Aorta (tissue), 5 donors: ENCODE measurements at places on chromosomes 5 and 9.

GRCh38 chr5:144691936-144692335 lies 521.3 kb downstream of the KCTD16 start:
- H3K27me3 ChIP-seq: no peaks in the 10 kb centered on the region
- H3K27ac ChIP-seq: no peak overlapping the region
- H3K4me1 ChIP-seq: no peaks in the 10 kb centered on the region
- no peak overlapping the region for H3K4me3 ChIP-seq
- H3K36me3 ChIP-seq: no peaks in the 10 kb centered on the region

- DNase-seq: no peak
- no peaks in the 10 kb centered on the region for H3K36me3 ChIP-seq
- H3K4me3 ChIP-seq: no peak overlapping the region
- no peaks in the 10 kb centered on the region for H3K27me3 ChIP-seq
Observed at GRCh38 chr5:111742177-111742994, 14.6 kb downstream of the NREP start.

DNA sequence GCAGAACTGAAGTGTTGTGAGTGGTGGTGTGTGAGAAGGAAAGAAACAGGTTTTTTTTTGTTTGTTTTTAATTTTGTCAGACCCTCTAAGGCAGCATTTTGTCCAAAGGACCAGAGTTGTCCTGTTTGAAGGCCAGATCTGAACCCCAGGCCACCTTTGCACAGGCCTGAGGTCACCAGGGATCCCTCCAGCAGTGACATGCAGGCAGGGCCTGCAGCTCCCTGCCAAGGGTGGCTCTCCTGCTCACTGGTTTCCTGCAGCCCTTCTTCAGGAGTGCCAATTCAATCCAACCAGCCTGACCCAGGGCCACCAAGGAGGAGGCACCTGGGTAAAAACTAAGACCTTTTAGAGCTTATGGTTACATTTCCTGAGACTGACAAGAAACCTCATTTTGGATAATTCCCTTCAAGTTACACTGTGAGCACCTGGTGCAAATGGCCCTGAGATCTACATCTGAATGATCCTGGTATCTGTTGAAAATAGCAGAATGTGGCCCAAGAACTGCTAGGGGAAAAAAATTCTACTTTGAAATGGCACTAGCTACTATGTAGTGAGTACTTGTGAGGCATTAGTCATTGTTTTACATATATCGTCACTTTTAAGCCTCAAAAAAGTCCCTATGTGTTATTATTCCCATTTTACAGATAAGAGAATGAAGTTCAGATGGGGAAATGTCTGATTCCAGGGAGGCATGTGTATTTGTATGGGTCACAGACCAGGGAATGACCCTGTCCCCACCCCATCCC lies 33.5 kb upstream of the SMU1 start:
- peaks cover 8% of the 10 kb centered on the region for H3K36me3 ChIP-seq
- H3K27ac ChIP-seq: no peak overlapping the region

GRCh38 chr9:110921705-110922104 lies 116.6 kb downstream of the LPAR1 start:
- H3K27me3 ChIP-seq: no peaks in the 10 kb centered on the region
- DNase-seq: no peak
- H3K4me3 ChIP-seq: no peak overlapping the region
- H3K4me1 ChIP-seq: no peaks in the 10 kb centered on the region

DNA sequence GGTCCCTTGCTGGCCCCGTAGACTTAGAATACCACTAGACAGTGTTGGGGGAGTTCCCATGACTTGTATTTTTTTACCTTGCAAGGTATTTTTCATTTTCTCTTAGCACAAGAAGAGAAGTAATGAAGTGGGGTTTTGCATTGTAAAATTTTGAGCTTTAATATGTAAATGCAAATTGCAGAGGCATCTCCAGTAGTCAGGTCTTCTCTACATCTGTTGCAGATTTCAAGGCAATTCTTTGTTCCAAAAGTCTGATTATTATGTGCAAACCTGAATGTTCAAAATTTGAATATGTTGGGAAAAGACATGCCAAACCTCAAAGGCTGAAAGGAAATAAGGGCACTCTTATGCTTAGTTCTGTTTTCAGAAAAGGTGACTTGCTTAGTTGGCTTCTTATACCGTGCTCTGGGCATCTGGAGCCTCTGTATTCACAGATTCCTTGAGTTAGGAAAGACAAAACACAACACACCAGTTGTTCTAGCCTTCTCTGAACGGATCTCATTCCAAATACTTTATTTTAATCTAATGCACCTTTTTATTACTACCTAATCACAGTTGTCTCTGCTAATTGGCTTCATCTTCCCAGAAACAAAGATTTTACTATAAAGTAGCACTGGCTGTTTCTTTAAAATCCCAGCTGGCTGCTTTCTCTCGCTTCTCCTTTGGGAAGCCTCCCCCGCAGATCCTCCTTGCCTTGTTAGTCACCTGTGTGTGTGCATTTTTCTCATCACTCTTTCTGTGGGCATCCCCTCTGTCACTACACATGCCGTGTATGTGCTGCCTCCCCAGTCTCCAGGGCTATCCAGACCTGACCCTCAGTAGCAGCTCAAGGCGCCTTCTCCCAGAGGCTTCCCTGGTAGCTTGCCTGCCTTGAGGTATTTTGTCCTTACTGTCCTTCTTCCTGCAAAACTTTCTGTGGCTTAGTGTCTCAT lies 138.2 kb downstream of the TLE4 start:
- H3K4me1 ChIP-seq: no peaks in the 10 kb centered on the region
- H3K27me3 ChIP-seq: no peaks in the 10 kb centered on the region
- no peaks in the 10 kb centered on the region for H3K36me3 ChIP-seq
- DNase-seq: no peak
- no peak overlapping the region for H3K4me3 ChIP-seq
- no peak overlapping the region for H3K27ac ChIP-seq

GRCh38 chr9:36623280-36623679 lies 50.6 kb downstream of the MELK start:
- H3K4me1 ChIP-seq: no peaks in the 10 kb centered on the region
- no peaks in the 10 kb centered on the region for H3K27me3 ChIP-seq
- H3K27ac ChIP-seq: no peak overlapping the region
- H3K36me3 ChIP-seq: no peaks in the 10 kb centered on the region
- H3K4me3 ChIP-seq: no peak overlapping the region

DNA sequence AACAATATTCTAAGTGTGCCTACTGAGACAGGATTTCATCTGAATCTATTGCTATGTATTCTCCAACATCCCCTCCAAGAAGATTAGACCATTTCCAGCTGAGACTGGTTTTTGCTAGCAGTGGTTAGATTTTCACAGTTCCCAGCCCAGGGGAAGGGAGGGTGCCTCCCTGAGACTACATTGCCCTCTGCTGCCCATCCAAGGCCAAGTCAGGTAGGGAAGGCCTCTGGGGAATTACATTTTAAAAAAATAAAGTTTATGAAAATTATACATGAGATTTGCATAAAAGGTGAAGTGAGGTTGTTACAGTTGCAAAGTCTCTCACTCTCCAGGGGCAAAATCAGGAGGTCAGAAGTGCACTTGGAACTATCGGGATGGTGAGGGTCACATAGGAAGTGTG lies 28.0 kb upstream of the SYK start:
- no peaks in the 10 kb centered on the region for H3K27me3 ChIP-seq
- no peak overlapping the region for H3K4me3 ChIP-seq

- no peaks in the 10 kb centered on the region for H3K27me3 ChIP-seq
- H3K4me3 ChIP-seq: no peak overlapping the region
- no peaks in the 10 kb centered on the region for H3K36me3 ChIP-seq
- H3K4me1 ChIP-seq: no peaks in the 10 kb centered on the region
Observed at GRCh38 chr5:121741156-121741555, 110.5 kb upstream of the FTMT start.

DNA sequence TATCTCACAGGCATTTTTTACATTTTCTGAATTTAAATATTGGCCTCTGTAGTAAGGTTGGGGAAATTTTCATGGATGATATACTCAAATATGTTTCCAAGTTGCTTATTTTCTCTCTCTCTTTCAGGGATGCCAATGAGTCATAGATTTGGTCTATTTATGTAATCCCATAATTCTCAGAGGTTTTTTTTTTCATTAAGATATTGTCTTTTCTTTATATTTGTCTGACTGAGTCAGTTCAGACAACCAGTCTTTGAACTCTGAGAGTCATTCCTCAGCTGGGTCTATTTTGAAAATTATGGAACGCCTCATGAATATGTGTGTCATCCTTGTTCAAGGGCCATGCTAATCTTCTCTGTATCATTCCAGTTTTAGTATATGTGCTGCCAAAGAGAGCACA lies 223.2 kb downstream of the PCSK1 start:
- no peaks in the 10 kb centered on the region for H3K27me3 ChIP-seq
- H3K36me3 ChIP-seq: no peaks in the 10 kb centered on the region
- H3K27ac ChIP-seq: no peak overlapping the region
- no peak overlapping the region for H3K4me3 ChIP-seq
- no peaks in the 10 kb centered on the region for H3K4me1 ChIP-seq

- H3K36me3 ChIP-seq: peaks cover 4% of the 10 kb centered on the region
- H3K27ac ChIP-seq: no peak overlapping the region
- no peak for DNase-seq
- no peaks in the 10 kb centered on the region for H3K27me3 ChIP-seq
Observed at GRCh38 chr9:137740312-137740711, 121.5 kb downstream of the EHMT1 start.

- no peak for DNase-seq
- H3K27ac ChIP-seq: no peak overlapping the region
- H3K27me3 ChIP-seq: no peaks in the 10 kb centered on the region
- H3K36me3 ChIP-seq: no peaks in the 10 kb centered on the region
Observed at GRCh38 chr5:148751025-148751424, 75.4 kb upstream of the ADRB2 start.

- DNase-seq: no peak
- H3K4me1 ChIP-seq: no peaks in the 10 kb centered on the region
- no peaks in the 10 kb centered on the region for H3K27me3 ChIP-seq
- H3K36me3 ChIP-seq: no peaks in the 10 kb centered on the region
Observed at GRCh38 chr5:2143646-2144353, 261.1 kb upstream of the IRX4 start.

DNA sequence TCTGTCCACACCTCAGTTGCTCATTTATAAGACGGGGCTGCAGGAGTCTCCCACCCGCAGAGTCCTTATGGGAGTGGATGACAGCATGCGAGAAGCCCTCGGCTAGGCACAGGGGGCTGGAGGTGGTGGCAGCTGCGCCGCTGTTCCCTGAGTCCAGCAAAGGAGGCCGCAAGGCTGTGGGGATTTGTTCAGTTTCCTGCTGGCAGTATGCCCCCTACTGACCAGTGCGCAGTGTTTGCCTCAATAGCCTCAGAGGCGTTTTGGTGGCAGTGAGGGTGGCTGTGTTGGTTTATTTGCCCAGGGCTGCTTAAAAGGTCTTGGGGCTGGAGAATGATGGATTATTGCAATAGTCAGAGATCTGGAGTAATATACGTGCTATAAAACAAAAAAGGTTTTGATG lies 176.3 kb upstream of the OTULINL start:
- H3K4me1 ChIP-seq: no peaks in the 10 kb centered on the region
- no peak overlapping the region for H3K4me3 ChIP-seq
- no peaks in the 10 kb centered on the region for H3K27me3 ChIP-seq
- peaks cover 3% of the 10 kb centered on the region for H3K36me3 ChIP-seq
- no peak for DNase-seq

GRCh38 chr5:113612060-113612496 lies 98.6 kb downstream of the YTHDC2 start:
- no peak overlapping the region for H3K4me3 ChIP-seq
- H3K36me3 ChIP-seq: no peaks in the 10 kb centered on the region
- H3K4me1 ChIP-seq: no peaks in the 10 kb centered on the region
- H3K27me3 ChIP-seq: no peaks in the 10 kb centered on the region
- DNase-seq: no peak

DNA sequence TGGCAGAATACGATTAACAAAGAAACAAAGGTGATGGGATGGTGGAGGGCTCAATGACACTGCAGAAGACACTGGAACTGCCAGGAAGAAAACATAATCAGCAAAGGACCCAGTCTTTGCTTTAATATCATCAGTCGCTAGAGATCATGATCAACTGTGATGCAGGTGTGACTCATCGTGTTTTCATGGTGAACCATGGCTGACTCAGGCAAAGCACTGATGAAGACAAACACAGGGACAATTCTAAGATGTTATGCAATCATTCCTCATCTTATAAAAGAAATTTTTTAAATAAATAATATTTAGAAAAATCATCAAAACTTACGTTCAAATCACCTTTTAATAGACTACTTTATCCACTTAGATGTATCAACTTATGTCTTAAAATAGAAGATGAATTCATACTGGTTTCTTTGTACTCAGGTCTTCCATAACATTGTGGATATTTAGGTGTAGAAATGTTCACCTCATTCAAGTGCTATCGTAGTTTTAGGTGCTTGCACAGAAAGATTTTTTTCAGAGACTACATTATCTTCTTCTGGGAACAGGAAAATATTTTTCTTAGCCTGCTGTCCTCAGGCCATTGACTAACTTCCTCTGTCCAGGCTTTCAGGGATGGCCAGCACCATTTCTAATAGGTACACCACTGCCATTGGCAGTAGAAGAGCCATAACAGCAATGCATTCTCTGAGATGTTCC lies 673.4 kb upstream of the MEF2C start:
- DNase-seq: no peak
- H3K27ac ChIP-seq: no peak overlapping the region
- no peak overlapping the region for H3K4me3 ChIP-seq
- no peaks in the 10 kb centered on the region for H3K36me3 ChIP-seq
- H3K27me3 ChIP-seq: no peaks in the 10 kb centered on the region

GRCh38 chr5:35374584-35374983 lies 144.3 kb upstream of the PRLR start:
- H3K4me1 ChIP-seq: no peaks in the 10 kb centered on the region
- DNase-seq: no peak
- H3K36me3 ChIP-seq: no peaks in the 10 kb centered on the region
- no peaks in the 10 kb centered on the region for H3K27me3 ChIP-seq
- H3K27ac ChIP-seq: no peak overlapping the region

DNA sequence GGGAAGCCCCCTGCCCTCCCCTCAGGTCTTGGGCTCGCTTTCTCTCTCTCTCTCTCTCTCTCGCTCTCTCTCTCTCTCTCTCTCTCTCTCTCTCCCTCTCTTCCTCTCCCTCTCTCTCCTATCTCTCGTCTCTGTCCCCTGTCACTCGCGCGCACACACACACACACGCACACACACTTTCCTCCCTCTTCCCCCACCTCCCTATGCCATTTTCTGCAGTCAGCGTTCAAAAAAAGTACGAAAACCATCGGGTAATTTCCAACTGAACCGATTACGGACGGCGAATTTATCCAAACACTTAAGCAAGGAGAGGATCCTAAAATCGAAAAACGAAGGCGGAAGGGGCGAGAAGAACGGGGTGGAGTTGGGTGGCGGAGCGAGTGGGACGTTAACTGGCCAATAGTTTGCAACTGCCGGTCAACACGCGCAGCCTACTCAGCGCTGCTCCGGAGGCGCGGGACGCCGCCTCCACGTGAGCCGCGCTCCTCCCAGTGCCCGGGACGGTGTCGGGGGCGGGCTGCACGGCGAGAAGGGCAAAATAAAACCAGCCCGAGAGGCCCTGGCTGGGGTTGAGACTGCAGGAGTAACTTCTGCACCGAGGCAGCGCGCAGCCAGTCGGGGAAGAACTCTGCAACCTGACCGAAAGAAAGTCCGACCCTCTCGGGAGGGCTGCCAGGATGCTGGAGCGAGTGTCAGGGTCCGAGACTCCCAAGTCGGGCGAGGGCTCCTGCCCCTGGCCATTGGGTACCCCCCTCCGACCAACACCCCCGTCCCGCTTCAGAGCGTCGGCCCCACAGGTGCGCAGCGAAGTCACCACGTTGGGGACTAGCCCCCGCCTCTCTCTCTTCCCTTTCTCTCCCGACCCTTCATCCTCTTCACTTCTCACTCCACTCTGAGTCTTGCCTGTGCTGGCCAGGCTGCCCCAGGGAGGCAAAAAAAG lies 24.9 kb upstream of the ELAVL2 start:
- no peaks in the 10 kb centered on the region for H3K36me3 ChIP-seq
- no peaks in the 10 kb centered on the region for H3K4me1 ChIP-seq
- no peaks in the 10 kb centered on the region for H3K27me3 ChIP-seq
- no peak overlapping the region for H3K4me3 ChIP-seq

- DNase-seq: no peak
- no peaks in the 10 kb centered on the region for H3K27me3 ChIP-seq
- no peak overlapping the region for H3K4me3 ChIP-seq
- no peaks in the 10 kb centered on the region for H3K36me3 ChIP-seq
- peak overlapping the region; percentile 75 for H3K27ac ChIP-seq
Observed at GRCh38 chr5:172956936-172957335, 2.3 kb upstream of the RPL26L1 start.
